ENCODE measurements at places on chromosomes 16 and 17.
A peak's percentile ranks its signal among the peaks of the same experiment; 100 is the strongest.

- DNase-seq = no peak
These were observed 102.2 kb downstream of the HIC1 start for GRCh38 chr17:2157081-2157480.

GRCh38 chr16:61296814-61297213, 739.4 kb downstream of the CDH8 start:
- no peak for DNase-seq

GRCh38 chr17:65503557-65503956, 57.9 kb downstream of the AXIN2 start:
- no peak for DNase-seq

DNA sequence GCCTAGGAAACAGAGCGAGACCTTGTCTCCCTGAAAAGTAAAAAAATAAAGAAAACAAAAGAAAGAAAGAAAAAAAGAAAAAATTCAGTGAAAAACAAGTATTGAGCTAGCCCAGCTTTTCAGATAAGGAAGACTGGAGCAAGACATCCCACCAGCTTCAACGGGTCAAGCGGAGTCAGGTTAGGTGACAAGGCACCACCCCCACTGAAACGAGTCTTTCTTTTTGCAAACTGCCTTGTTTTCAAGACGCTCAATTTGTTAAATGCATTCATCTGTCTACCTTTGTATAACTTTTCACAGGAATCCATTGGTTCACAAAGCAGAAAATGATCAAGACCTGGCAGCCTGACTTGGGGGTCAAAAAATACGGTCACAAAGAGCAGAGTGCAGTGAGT, 10.7 kb upstream of the AXIN2 start:
- DNase-seq = no peak

DNA sequence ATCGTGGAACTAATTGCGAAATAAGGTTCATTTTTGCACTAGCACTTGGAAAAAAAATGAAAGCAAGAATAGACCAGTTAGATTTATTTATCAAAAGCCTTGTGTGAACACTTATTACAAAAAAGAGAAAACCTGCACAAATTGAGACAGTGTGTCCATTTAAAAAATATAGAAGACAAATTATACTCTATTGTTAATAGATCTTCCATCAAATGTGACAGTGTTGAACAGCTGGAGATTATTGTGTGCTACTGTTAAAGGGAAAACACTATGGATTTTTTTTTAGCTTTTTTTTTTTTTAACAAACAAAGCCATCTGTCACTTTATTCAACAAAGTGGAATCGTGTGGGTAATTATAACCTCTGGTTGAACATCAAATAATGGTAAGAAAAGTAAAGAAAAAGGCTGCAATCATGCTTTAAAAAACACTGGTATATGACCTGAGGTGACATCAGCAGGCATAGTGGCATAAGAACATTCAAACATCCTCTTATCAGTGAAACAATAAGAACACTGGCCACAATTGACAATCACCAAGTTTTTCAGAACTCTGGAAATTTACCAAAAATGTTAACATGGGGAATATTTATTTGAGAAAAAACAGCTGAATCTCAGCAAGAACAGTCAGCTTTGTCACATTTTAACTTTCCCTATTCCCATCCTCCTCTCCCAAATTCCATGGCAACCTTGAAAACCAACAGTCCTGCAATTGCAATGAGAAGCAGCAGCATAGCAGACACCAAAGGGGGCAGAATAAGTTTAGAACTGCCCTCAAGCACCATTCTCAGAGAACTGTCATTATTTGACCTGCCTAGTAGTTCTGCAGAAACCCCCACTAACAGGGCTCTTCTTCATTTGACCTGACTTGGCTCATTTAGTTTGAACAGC, 442.3 kb upstream of the MON1B start:
- DNase-seq = no peak

DNA sequence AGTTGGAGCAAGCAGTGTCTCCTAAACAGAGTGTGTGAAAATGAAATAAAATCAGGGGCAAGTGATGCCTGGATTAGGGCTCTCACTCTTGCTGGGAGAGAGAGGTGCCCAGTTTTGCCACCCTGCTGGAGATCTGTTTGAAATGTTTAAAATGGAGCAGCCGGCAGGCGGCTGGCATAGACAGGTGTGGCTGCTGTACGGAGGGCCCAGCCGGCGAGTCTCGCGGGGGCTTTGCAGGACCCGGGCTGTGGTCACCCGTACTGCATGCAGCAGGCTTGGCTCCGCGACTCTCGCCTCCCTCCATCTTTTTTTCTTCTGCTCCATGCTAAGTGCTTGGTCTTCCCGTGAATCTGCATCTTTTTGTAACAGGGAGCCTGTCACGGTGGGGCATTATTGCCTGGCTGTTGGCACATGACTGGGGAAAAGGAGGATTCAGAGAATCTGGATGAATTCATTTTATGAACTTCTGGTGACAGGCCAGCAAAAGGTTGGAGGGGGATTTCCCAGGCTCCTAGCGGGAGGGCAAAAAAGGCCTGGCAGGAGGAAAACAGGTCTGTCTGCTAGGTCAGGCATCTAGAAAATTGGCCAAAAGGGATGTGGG, 1.8 kb downstream of the ZNRF1 start:
- DNase-seq = no peak

DNA sequence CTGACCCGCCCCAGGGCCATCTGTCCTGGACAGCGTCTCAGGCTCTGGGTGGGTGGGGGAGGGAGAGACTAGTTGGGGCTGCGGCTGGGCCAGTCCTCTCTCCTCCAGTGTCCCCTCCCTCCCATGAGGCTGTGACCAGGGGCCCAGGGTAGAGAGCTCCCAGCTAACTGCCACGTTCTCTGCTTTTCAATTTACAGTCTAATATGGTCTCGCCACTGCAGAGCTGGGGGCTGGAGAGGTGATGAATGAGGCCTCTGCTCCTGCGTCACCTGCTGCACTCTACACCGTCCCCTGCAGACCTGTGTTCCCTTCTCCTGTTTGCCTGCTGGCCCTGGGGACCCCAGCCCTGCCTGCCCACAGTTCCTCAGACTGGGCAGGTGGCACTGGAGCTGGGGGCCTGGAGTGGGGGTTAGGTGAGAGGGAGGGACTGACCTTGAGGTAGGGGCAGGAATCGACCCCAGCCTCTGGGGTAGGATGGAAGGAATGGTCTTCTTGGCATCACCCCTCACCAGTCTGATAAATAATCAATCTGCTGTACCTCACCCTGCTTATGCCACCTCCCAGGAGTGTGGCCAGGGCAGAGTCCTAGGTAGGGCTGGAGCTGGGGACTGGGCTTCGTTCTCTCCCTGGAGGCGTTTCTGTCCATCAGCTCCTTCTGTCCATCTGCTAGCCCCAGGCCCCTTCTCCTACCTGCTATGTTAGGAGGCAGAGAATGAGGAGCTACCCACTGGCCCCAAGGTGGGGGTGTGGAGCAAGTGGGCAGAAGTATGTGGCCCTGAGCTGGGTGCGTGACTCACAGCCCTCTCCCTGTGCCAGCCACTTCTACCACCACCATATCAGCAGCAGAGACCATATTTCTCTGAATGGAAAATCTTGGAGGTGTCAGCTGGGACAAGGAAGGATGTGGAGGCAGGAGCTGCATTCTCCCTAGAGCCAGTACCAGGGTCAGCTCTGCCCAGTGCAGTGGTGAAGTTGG, 12.9 kb downstream of the SEZ6 start:
- DNase-seq = no peak

DNA sequence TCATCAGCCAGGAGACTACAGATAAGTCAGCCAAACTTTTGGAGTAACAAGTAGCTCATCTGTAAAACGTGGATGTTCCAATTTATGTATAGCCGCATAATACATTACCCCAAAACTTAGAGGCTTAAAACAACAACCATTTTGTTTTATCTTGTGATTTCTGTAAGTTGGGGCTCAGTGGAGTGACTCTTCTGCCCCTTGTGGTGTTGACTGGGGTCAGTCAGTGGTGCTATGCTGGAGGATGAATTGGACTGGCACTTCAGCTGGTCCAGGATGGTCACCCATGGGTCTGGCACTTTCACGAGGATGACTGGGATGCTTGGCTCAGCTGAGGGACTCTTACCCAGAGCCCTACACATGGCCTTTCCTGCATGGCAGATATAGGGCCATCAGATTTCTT, 172.5 kb downstream of the WWOX start:
- DNase-seq = no peak

DNA sequence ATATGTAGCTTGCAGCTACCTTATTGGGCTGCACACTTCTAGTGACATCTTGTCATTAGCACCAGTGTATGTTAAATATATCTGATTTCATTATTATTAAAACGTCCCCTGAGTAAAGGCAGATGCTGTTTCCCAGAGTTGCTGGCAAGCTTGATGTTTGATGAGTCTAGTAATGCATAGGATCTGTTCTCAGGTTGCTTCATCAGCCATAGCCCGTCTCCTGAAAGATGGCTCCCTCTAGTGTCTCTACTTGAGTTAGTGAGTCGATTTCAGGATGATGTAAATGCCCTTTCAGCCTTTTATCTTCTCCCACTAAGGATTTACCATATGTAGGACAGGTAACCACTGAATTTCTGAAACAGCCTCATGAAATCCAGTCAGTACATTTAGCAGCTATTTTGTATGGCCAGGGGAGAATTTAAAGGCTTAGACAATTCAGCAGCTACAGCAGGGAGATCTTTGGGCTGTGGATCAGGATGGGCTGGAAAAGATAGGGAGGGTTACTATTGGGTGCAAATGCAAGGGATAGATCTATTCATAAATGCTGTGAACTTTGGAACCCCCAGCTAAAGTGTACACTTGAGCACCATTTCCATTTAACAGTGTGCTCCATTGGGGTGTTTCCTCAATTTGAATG, 376.3 kb downstream of the CNTNAP4 start:
- DNase-seq = peak; percentile 7

DNA sequence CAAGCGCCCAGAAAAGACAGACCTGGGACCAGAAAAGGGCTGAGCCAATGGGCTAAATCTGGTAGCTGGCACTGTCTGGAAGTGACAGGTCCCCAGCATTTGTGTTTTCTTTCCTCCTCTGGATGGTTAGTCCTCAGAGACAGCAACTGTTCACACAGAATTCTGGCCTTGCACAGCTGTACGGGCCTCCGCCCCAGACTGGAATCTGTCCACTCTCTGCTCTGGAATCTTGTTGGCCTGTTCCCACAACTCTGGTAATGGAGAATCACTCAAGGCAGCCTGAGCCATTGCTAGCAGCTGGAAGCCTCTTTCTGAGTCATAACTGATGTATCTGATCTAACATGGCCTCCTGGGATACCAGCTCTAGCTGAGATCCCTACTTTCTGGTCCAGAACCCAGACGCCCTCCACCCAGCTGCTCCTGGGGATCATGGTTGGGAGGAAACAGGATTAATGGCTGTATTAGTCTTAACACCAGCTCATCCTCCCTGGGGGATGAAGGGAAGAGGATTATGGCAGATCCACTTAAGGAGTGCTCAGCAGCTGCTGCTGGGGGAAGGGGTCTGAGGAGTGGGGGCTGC, 9.1 kb downstream of the ZNF668 start:
- no peak for DNase-seq

- DNase-seq = no peak
These were observed 51.8 kb downstream of the SOCS3 start for GRCh38 chr17:78307887-78308638.

- DNase-seq = no peak
These were observed 264.7 kb downstream of the C16orf95 start for GRCh38 chr16:87052506-87052905.

DNA sequence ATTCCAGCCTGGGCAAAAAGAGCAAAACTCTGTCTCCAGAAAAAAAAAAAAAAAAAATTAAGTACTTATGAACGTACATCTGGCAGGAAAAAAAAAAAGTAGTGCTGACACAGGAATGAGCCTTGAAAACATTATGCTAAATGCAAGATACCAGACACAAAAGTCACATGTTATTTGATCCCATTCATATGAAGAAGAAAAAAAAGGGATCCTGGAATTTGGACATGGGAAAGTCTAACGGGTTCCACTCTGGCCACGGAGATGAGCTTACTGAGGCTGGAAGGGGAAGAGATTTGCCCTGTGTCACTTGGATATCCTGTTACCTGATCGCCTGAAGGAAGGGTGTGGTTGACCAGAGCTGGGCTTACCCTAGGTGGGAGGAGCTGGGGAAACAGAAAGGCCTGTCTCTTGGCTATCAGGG, 251.9 kb downstream of the PARN start:
- DNase-seq = no peak

All from epithelial cell of proximal tubule (primary cell).